Activated naive CD4-positive, alpha-beta T cell (primary cell): ENCODE measurements at places on chromosomes 4 and X.

DNA sequence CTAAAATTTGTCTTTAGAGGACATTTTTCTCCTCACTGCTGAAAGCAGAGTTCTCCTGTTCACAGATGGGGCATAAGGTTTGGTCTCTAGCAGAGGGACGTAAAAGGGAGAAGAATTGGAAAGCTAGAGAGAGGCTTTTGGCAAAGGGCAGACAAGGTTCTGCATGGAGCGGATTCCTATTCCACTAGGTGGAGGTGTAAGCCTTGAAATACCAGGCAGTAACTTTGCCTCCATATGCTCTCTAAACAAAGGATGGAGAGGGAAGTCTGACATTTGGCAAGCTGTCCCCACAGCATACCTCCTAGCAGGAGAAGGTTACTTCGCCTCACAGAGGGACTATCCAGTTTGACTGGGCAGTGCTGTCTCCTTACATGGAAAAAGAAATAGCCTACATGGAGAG lies 174.7 kb downstream of the DACH2 start:
- DNase-seq = no peak

GRCh38 chr4:8266088-8266487 lies 3.5 kb upstream of the HTRA3 start:
- DNase-seq = no peak

DNA sequence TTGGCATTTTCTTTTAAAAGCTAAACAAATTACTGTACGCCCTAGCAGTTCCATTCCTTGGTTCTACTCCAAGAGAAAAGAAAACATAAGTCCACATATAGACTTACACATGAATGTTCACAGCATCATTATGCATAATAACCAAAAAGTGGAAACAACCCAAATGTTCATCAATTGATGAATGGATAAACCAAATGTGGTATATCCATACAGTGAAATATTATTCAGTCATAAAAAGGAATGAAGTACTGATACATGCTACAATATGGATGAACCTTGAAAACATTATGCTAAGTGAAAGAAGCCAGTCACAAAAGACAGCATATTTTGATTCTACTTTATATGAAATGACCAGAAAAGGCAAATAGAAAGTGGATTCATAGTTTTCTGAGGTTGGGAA lies 36.5 kb downstream of the MED14 start:
- no peak for DNase-seq

- no peak for DNase-seq
Observed at GRCh38 chr4:14184265-14184664, 556.7 kb upstream of the BOD1L1 start.

- no peak for DNase-seq
Observed at GRCh38 chr4:182812916-182813315, 104.3 kb downstream of the DCTD start.

DNA sequence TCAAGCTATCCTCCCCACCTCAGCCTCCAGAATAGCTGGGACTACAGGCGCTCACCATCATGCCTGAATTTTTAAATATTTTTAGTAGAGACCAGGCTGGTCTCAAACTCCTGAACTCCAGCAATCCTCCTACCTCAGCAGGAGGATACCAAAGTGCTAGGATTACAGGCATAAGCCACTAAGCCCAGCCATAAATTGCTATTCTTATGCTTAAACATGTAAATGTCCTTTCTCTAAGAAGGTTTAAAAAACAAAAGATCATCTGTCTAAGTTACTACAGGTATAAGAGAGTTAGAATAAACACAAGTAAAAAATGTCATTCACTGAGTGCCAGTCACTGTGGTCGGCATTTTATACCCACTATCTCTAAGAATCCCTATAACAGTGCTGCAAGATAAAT lies 28.3 kb downstream of the PRMT9 start:
- no peak for DNase-seq

DNA sequence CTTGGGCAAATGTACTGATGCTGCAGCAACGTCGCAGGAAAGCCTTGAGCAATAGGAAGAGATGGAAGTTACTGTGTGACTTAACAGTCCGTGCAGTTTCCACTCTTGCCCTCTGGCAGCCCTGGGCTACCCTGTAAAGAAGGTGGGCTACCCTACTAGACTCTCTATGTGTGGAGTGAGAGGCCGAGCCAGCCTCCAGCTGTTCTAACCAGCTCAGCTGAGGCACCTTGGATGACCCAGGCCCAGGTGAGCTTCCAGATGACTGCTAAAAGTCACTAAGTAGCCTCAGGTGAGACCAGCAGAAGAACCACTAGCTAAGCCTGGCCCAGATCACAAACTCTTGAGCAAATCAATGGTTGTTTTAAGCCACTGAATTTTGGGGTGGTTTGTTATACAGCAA lies 34.9 kb upstream of the PPP2R2C start:
- no peak for DNase-seq

- DNase-seq = no peak
Observed at GRCh38 chr4:41256131-41256739, 493 bp upstream of the UCHL1 start.
